Breast epithelium (tissue), 4 donors: ENCODE measurements at places on chromosomes 2 and 18. TPM values are rescaled to one million over a fixed set of nuclear protein-coding genes. Genes with fewer than 3 reads are reported as not detected.

Gene C2orf69
- total RNA-seq: 12.7 TPM

Gene OR6B3
- 1.0 TPM for total RNA-seq

DNA sequence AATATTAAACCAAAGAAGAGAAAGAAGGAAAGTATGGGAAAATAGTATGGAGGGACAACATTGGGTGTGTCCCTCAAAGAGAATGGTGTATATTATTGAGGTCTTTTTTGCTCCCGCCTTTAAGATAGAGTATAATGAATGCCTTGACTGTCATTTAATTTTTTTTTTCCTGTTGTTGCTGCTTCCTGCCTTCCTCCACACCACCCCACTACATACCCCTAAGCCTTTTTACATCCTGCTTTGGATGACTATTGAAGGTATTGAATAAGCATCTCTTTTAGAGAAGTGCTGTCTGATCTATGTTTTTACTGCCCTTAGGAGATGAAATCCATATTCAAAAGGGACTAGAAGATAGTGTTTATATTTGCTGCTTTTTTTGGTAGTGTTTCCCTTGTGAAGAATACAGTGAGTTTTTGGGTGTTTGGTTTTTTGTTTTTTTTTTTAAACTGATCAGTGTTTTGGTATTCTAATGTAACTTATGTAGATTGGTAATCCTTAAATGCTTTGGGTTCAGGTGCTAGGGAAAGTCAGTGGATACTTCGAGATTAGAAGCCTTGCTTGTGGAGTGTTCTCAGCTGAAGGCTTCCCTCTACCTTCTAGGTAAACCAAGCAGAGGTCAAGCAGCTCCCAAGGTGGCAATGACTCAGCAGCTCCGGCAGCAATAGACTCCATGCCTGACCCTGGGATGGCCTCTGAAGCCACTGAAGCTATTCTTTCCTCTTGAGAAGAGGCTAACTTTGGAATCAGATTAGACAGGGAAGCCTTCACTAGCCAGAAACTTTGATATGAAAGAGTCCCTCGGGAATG, 5.0 kb downstream of the FZD7 start:
- no peak for DNase-seq

DNA sequence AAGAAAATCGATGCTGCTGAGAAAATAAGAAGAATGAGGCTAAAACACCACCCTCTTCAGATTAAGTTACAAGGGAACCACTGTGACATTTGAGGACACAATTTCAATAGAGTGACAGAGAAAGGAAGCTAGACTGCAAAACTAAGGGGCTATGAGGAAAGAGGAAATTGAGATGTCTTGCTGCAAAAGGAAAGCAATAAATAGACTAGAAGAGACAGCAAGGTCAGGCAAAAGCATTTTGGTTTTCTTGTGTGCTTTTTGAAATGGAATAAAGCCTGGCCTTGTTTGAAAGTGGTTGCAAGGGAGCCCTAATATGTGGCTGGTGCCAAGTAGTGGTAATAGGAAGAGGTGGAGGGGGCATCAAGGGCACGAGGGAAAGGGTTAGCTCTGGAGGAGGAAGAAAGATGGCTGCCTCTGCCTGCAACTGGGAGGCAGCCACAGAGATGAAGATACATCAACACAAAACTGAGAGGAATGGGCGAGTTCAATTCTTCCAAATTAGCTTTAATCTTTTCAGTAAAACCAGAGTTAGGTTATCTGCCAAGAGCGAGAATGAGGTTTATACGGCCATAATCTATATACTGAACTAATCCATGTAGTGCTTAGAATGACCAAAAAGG, 1.2 kb upstream of the MRO start:
- DNase-seq: no peak

DNA sequence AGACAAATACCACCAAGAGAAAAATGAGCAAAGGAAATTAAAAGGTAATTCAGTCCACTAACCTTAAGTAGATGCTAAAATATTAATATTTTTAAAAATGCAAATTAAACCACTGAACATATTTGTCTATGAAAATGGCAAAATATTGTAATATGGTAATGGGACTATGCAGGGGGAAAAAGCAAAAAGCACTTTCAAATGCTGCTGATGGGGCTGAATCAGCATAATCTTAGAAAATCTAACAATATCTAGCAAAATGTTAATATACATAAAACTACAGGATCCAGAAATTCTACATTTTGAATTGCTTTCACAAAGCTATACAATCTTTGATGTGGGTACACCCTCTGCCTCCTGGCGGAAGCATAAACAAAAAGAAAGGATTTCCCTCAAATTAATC, 86.9 kb upstream of the DTNB start:
- DNase-seq: no peak
